PC-3 (cell line): ENCODE measurements at places on chromosomes 13 and 19. TPM values are rescaled to one million over a fixed set of nuclear protein-coding genes. Genes with fewer than 3 reads are reported as not detected.

DNA sequence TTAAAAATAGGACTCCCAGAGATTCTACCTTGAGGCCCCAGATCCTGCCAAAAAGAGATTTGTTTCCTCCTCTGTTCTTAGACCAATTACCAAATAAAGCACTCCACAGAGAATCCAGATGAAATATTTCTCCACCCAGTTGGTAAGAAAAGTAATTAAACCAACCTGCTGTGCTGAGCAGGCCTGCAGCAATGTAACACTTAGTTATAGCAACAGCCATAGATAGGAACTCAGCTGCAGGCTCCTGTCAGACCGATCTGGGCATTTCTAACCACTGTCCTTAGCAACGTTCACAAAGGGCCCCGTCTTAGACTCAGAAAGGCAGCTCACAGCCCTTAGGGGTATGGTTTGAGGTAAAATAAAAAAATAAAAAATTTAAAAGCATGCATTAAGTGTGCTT is 271.1 kb downstream of the KCNRG start:
- no peaks in the 10 kb centered on the region for H3K4me1 ChIP-seq
- DNase-seq, result no peak
- H3K27ac ChIP-seq, result no peak overlapping the region
- no peaks in the 10 kb centered on the region for H3K27me3 ChIP-seq
- H3K4me3 ChIP-seq, result no peak overlapping the region

DNA sequence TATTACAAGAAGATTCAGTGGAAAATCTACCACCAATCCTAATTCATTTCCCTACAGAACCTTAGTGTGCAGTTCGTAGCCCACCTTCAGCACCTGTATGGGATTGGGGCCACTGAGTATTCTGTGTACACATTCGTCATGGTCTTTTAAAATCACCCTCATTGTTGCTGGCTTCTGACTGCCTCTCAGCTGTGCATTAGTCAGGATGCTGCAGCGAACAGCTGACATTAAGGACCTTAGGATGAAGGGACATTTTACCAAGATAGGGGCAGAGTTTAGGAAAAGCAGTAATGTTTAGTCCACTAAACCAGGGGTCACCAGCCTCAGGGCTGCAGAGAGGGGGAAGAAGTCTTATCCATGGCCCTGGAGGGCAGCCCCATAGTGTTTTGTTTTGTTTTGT is 176.5 kb downstream of the COL4A1 start:
- no peak overlapping the region for H3K27ac ChIP-seq
- no peak overlapping the region for H3K4me3 ChIP-seq
- peaks cover 34% of the 10 kb centered on the region for H3K4me1 ChIP-seq
- H3K27me3 ChIP-seq, result no peaks in the 10 kb centered on the region
- H3K36me3 ChIP-seq, result no peaks in the 10 kb centered on the region
- no peak for DNase-seq

DNA sequence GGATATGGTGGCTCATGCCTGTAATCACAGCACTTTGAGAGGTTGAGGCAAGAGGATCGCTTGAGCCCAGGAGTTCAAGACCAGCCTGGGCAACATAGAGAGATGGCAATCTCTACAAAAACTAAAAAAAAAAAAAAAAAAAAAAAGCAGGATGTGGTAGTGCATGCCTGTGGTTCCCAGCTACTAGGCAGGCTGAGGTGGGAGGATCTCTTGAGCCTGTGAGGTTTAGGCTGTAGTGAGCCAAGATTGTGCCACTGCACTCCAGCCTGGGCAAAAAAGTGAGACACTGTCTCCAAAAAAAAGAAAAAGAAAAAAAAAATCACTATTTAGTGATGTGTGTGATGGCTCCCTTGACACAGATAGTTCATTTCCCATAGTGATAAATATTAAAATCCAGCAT is 365.0 kb upstream of the NBEA start:
- H3K27ac ChIP-seq, result no peak overlapping the region
- H3K27me3 ChIP-seq, result no peaks in the 10 kb centered on the region
- H3K4me1 ChIP-seq, result 0 out of 2 replicates have a peak, but pooled peaks cover 7% of the 10 kb centered on the region
- H3K36me3 ChIP-seq, result no peaks in the 10 kb centered on the region
- no peak overlapping the region for H3K4me3 ChIP-seq

GRCh38 chr19:342801-343421 is 1.7 kb downstream of the MIER2 start:
- H3K4me1 ChIP-seq, result peaks cover 25% of the 10 kb centered on the region
- H3K36me3 ChIP-seq, result no peaks in the 10 kb centered on the region
- H3K27me3 ChIP-seq, result no peaks in the 10 kb centered on the region
- H3K4me3 ChIP-seq, result peak overlapping the region; percentile 75
- peak; percentile 82 for DNase-seq
- H3K27ac ChIP-seq, result peak overlapping the region; percentile 74

DNA sequence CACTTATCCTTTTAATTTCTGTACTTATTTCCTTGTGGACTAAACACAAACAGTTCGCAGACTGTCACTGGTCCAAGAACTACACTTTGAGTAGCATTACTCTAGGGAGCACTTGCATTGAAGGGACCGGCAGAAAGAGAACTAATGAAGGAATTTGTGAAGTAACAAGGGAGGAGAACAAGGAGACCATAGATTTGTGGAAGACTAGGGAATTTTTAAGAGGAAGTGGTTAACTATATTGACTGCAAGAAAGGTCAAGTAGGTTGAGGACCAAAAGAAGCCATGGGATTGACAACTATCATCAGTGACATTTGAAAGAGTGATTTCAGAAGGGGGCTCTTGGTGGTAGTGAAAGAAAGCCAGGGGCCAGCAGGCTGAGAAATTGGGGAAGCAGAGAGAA is 4.0 kb upstream of the RB1 start:
- H3K27me3 ChIP-seq, result no peaks in the 10 kb centered on the region
- H3K36me3 ChIP-seq, result no peaks in the 10 kb centered on the region
- no peaks in the 10 kb centered on the region for H3K4me1 ChIP-seq

- no peak overlapping the region for H3K4me3 ChIP-seq
- H3K36me3 ChIP-seq, result no peaks in the 10 kb centered on the region
- no peak for DNase-seq
- H3K27me3 ChIP-seq, result no peaks in the 10 kb centered on the region
- no peak overlapping the region for H3K27ac ChIP-seq
Measured at GRCh38 chr19:46573679-46574498, 27.2 kb upstream of the CALM3 start.

- no peaks in the 10 kb centered on the region for H3K27me3 ChIP-seq
- H3K27ac ChIP-seq, result no peak overlapping the region
- peaks cover 6% of the 10 kb centered on the region for H3K4me1 ChIP-seq
- H3K4me3 ChIP-seq, result no peak overlapping the region
Measured at GRCh38 chr19:49408816-49409440, 14.3 kb downstream of the PTH2 start.

DNA sequence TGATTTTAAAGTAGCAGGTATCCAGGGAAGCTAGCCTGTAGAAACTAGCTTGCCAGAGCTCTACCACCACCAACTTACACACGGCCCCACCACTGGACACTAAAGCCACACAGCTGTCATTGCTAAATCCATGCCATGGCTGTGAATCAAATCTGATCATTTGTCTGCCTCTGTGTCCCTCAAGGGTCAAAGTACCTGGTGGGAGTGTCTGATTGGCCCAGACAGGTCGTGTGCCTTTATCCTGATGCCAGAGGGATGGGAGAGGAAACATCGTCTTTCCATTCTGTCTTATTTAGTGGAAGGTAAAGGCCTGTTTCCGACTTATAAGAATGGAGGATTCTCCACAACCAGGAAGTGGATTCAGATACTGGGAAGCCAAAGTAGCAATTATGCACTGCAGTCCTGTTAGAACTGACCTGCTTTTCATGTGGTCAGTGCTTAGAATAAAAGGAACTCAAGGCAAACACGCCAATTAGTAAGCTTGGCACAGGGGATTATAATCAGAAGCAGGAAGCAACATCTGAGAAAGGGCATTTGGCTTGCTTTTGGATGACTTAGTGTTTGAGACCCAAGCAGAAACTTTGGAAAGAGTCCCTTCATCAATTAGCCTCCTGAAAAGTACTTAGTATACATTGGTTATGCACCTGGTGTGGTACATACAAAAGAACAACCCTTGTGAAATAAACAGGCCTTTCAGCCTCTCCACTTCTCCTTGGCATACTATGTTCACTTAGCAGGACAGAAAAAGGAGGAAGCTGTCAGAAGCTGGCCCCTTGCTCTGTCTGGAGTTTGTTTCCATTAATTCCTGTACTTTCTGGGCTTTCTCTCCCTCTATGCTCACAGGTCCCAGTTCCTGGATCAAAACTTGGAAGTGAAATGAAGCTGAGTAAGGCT is 192.4 kb downstream of the NUFIP1 start:
- DNase-seq, result no peak
- H3K36me3 ChIP-seq, result no peaks in the 10 kb centered on the region
- no peaks in the 10 kb centered on the region for H3K27me3 ChIP-seq
- no peak overlapping the region for H3K4me3 ChIP-seq

DNA sequence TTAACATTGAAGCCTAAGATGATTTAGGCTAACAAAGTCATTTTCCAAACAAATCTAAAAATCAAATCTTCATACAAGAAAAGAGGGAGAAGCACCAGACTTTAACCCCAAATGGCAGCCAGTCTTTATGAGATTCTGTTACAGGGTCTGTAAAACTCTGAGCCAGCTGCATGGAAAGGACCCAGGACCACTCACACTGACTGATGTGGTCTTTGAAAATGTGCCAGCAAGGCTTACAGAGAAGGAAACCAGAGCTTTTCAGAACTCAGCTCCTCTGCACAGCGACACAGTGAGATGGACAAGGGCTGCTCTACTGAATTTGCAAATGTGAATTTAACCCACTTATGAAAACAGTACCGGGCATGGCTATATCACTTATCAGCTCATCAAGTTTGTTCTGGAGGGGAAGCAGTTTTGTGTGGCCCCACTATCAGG is 98.8 kb upstream of the SERP2 start:
- peak overlapping the region; percentile 22; the same call in 1 of the 2 replicates for H3K4me3 ChIP-seq
- H3K27me3 ChIP-seq, result no peaks in the 10 kb centered on the region
- H3K4me1 ChIP-seq, result peaks cover 42% of the 10 kb centered on the region
- H3K36me3 ChIP-seq, result no peaks in the 10 kb centered on the region

GRCh38 chr13:45433381-45433790 is 15.2 kb upstream of the SLC25A30 start:
- H3K27ac ChIP-seq, result no peak overlapping the region
- no peaks in the 10 kb centered on the region for H3K27me3 ChIP-seq
- H3K4me1 ChIP-seq, result no peaks in the 10 kb centered on the region
- DNase-seq, result no peak

- no peaks in the 10 kb centered on the region for H3K27me3 ChIP-seq
- DNase-seq, result no peak
- H3K36me3 ChIP-seq, result no peaks in the 10 kb centered on the region
- H3K4me3 ChIP-seq, result no peak overlapping the region
- no peaks in the 10 kb centered on the region for H3K4me1 ChIP-seq
- no peak overlapping the region for H3K27ac ChIP-seq
Measured at GRCh38 chr13:49596221-49596620, 10.9 kb upstream of the RCBTB1 start.

GRCh38 chr13:98506728-98507230 is 70.1 kb downstream of the STK24 start:
- peaks cover 6% of the 10 kb centered on the region; the same call in 1 of the 2 replicates for H3K36me3 ChIP-seq
- H3K27me3 ChIP-seq, result no peaks in the 10 kb centered on the region
- H3K27ac ChIP-seq, result no peak overlapping the region
- H3K4me3 ChIP-seq, result no peak overlapping the region

The MYPOP gene
- total RNA-seq, result 5.4 and 12.0 TPM in 2 replicates

The ATP8B3 gene
- 3.9 and 4.2 TPM in 2 replicates for total RNA-seq

The PTPRH gene
- total RNA-seq, result 8.1 and 10.9 TPM in 2 replicates

The CGB1 gene
- total RNA-seq, result 0.95 TPM in 1 of 2 replicates, not detected in the other

The CGB3 gene
- not detected in 2 replicates for total RNA-seq
